Bronchial epithelial cell (primary cell): ENCODE measurements at places on chromosomes 11 and 22. TPM values are rescaled to one million over a fixed set of nuclear protein-coding genes. Genes with fewer than 3 reads are reported as not detected.

KRTAP5-9 gene
- total RNA-seq: not detected in 2 replicates

PANX2 gene
- total RNA-seq: 0.26 and 0.77 TPM in 2 replicates

OR8D1 gene
- not detected in 2 replicates for total RNA-seq

JAML gene
- total RNA-seq: 0.13 TPM in 1 of 2 replicates, not detected in the other

SLC37A2 gene
- total RNA-seq: 25.5 and 30.1 TPM in 2 replicates

TEX54 gene
- total RNA-seq: not detected in 2 replicates

SLC7A4 gene
- under 0.01 and 0.77 TPM in 2 replicates for total RNA-seq

SLC22A8 gene
- total RNA-seq: not detected in 2 replicates

PDE2A gene
- 1.2 and 1.6 TPM in 2 replicates for total RNA-seq

F2 gene
- total RNA-seq: 0.26 and 0.38 TPM in 2 replicates

IRAG1 gene
- total RNA-seq: 0.26 and 0.51 TPM in 2 replicates

TMEM191B gene
- total RNA-seq: 0.26 and 1.0 TPM in 2 replicates

PTPN5 gene
- total RNA-seq: not detected in 2 replicates

OR5A1 gene
- total RNA-seq: not detected in 2 replicates

OR6Q1 gene
- total RNA-seq: not detected in 2 replicates

MTMR2 gene
- total RNA-seq: 15.0 and 19.3 TPM in 2 replicates

MCM5 gene
- total RNA-seq: 6.6 and 6.7 TPM in 2 replicates

OVCH2 gene
- under 0.01 and 0.38 TPM in 2 replicates for total RNA-seq

HTATIP2 gene
- total RNA-seq: 84.5 and 94.0 TPM in 2 replicates

RIMBP3C gene
- under 0.01 TPM in 2 replicates for total RNA-seq

SYCE3 gene
- total RNA-seq: 0.51 and 0.79 TPM in 2 replicates
